ENCODE measurements at places on chromosomes 12 and 14. TPM values are rescaled to one million over a fixed set of nuclear protein-coding genes. Genes with fewer than 3 reads are reported as not detected.

The P2RX2 gene
- 0.19 TPM for polyA plus RNA-seq

The LRRIQ1 gene
- 0.05 TPM for polyA plus RNA-seq

The CMTM5 gene
- polyA plus RNA-seq = 1.3 TPM

DNA sequence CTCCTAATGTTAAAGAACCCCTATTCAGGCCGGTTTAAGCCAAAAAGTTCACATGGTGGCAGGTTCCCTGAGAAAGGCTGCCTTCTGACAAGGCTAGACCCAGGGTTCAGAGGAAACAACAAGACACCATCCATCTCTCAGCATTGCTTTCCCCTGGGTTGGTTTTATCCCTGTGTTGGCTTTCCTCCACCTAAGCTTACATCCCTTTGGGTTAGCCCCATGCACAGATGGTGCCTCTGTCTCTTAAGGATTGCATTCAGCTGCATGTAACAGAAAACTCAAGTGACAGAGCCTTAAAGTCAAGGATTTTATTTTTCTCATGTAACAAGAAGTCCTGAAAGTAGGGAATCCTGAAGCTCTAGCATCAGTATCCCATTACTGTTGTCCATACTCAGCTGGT is 42.8 kb upstream of the RIN3 start:
- DNase-seq = no peak
- H3K27ac ChIP-seq = no peak overlapping the region
- no peaks in the 10 kb centered on the region for H3K27me3 ChIP-seq
- H3K4me3 ChIP-seq = no peak overlapping the region
- H3K4me1 ChIP-seq = no peaks in the 10 kb centered on the region

GRCh38 chr14:34361504-34362011 is 100.5 kb downstream of the SPTSSA start:
- no peak overlapping the region for H3K4me3 ChIP-seq
- H3K27me3 ChIP-seq = no peaks in the 10 kb centered on the region
- H3K36me3 ChIP-seq = no peaks in the 10 kb centered on the region
- peaks cover 6% of the 10 kb centered on the region for H3K4me1 ChIP-seq

DNA sequence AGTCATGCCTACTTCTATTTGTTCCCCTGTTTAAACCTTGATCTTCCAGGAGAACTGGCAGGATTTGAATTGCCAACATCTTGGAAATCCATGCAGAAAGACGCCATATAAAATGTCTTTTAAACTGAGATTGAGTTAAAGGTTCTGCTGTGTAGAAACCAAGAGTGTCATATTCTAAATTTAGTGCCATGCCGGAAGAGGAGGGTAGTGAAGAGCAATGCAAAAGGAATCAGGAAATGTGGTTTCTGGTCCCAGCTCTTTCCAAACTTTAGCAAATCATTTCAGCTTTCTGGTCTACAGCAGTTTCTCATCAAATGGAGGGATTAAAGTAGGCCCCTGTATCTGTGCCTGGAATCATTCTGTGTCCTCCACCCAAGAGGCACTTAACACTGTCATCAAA is 85.7 kb downstream of the BTG1 start:
- H3K27me3 ChIP-seq = no peaks in the 10 kb centered on the region
- H3K4me3 ChIP-seq = no peak overlapping the region
- H3K27ac ChIP-seq = no peak overlapping the region
- peaks cover 21% of the 10 kb centered on the region for H3K4me1 ChIP-seq

- H3K27me3 ChIP-seq = no peaks in the 10 kb centered on the region
- H3K27ac ChIP-seq = no peak overlapping the region
- no peak for DNase-seq
- no peaks in the 10 kb centered on the region for H3K36me3 ChIP-seq
Measured at GRCh38 chr12:61414470-61414869, 845.7 kb upstream of the USP15 start.

GRCh38 chr14:81751198-81751597 is 217.5 kb upstream of the SEL1L start:
- H3K4me3 ChIP-seq = no peak overlapping the region
- no peaks in the 10 kb centered on the region for H3K36me3 ChIP-seq
- no peaks in the 10 kb centered on the region for H3K27me3 ChIP-seq
- no peak for DNase-seq
- H3K4me1 ChIP-seq = no peaks in the 10 kb centered on the region

DNA sequence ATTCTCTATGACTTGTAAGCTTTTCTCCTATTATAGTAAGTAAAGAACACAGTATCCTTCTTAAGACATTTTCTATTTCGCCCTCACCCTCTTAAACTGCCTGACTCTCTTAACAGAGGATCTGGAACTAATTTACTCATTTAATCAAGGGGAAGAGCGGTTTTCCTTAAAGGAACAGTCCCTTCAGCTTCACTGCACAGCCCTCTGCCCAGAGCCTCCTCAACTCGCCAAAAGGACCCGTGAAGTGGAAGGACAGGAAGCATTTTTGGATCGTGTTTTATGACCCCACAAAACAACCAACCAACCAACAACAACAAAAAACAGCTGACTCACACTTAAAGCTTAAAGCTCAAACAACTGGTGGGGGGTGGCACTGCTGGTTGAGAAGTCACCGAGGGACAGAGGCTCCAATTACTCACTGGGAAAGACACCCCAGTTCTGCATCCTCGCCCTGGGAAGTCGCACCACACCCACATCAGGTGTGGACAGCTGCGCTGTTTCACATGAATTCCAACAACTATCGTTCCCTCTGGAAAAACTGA is 35.7 kb downstream of the NID2 start:
- H3K27me3 ChIP-seq = no peaks in the 10 kb centered on the region
- H3K4me1 ChIP-seq = no peaks in the 10 kb centered on the region
- peaks cover 2% of the 10 kb centered on the region for H3K36me3 ChIP-seq
- DNase-seq = no peak
- no peak overlapping the region for H3K4me3 ChIP-seq

DNA sequence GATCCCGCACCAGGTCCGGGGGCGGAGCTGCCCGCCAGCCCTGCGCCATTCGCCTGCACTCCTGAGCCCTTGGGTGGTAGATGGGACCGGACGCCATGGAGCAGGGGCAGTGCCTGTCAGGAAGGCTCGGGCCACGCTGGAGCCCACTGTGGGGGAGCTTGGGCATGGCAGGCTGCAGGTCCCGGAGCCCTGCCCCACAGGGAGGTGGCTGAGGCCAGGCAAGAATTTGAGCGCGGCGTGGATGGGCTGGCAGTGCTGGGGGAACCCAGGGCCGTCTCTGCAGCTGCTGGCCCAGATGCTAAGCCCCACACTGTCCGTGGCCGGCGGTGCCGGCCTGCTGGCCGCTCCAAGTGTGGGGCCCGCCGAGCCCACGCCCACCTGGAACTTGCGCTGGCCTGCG is 260.0 kb downstream of the NPAS3 start:
- DNase-seq = no peak
- no peak overlapping the region for H3K27ac ChIP-seq
- H3K36me3 ChIP-seq = no peaks in the 10 kb centered on the region
- no peaks in the 10 kb centered on the region for H3K27me3 ChIP-seq

DNA sequence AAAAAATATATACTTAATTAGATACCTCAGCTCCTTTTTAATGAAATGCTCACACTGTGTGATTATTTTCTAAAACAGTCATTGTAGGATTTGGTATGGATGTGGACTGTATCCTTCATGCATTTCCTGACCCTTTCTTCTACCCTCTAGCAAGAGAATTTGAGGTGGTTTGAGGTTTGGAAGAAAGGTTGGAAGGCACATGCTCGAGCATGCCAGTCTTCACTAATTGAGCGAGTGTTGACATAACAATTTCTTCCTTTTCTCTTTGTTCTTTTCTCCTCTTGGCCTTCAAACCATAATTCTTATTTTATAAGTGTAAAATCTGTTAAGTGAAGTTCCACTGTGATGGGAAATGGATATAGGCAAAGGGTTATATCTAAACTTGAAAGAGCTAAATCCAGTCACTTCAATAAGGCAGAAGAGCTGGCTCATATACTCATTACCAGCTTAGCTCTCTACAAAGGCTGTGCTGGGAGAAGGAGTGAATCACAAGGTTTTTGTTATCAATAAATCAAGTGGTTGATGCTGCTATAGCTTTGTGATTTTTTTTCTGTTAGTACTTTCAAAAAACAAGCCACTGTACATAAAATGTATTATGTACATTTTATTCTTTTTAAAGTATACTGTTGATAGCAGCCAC is 16.2 kb upstream of the PTHLH start:
- H3K27me3 ChIP-seq = no peaks in the 10 kb centered on the region
- H3K36me3 ChIP-seq = no peaks in the 10 kb centered on the region
- H3K4me1 ChIP-seq = no peaks in the 10 kb centered on the region
- H3K27ac ChIP-seq = no peak overlapping the region
- no peak overlapping the region for H3K4me3 ChIP-seq

All from stomach (tissue), 19 donors.